ENCODE measurements at places on chromosomes 6 and 20.

GRCh38 chr6:45377043-45377553, 636 bp downstream of the SUPT3H start:
- no peak for DNase-seq

- no peak for DNase-seq
Observed at GRCh38 chr6:36717871-36718540, 20.4 kb downstream of the RAB44 start.

GRCh38 chr6:53765270-53765669, 29.5 kb upstream of the LRRC1 start:
- no peak for DNase-seq

DNA sequence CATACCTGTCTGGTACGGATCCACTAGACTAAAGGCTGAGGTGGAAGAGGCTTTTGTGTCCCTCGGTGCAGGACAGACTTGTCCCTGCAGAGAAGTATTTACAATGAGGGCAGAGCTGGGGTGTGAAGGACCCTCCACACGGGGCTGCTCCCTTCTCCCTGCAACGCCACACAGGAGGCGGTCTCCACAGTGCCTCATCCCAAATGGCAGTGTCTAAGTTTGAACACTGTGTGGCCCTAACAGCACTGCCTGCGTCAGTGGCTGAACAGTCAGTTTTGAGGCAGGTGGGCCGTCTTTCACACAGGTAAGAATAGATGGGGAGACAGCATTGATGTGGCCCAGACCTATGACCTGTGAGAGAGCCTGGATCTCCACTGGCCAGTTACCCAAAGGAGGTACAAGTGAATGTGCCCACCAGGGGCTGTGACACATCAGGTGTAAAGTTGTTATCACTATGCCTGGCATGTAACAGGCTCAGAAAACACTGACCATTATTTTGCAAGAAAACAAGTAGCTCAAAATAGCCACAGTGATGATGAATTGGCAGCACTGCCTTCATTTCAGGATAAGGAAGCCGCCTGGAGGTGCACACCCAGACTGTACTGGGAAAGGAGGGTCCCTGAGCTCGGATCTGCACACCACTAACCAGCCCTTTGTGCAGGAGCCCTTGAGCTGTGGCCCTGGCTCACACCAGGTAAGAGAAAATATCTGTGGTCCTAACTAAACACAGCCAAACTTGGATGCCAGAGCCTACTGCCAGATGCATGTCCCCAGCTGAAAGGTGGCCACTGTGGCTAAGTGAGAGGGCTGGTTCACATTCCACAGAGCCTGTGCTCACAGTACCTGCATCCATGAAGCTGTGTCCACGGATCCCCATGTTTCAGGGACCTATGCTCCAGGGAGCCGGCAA, 246.7 kb downstream of the DLL1 start:
- no peak for DNase-seq

GRCh38 chr6:125020385-125020784, 58.1 kb downstream of the RNF217 start:
- no peak for DNase-seq

- DNase-seq, result no peak
Observed at GRCh38 chr6:86686496-86686895, 250.8 kb upstream of the HTR1E start.

Measured in activated CD8-positive, alpha-beta memory T cell treated with anti-CD3 and anti-CD28 coated beads for 1 hour (primary cell).